ENCODE measurements at places on chromosomes 6 and 20. TPM values are rescaled to one million over a fixed set of nuclear protein-coding genes. Genes with fewer than 3 reads are reported as not detected.

SMPDL3A gene
- total RNA-seq = 21.7 TPM

TUBE1 gene
- 26.3 TPM for total RNA-seq

MCCD1 gene
- total RNA-seq = not detected

SGK2 gene
- total RNA-seq = 6.6 TPM

ZNF165 gene
- total RNA-seq = 11.0 TPM

GRCh38 chr6:10555625-10556309 lies 34.6 kb downstream of the GCNT2 start:
- no peak for DNase-seq

DNA sequence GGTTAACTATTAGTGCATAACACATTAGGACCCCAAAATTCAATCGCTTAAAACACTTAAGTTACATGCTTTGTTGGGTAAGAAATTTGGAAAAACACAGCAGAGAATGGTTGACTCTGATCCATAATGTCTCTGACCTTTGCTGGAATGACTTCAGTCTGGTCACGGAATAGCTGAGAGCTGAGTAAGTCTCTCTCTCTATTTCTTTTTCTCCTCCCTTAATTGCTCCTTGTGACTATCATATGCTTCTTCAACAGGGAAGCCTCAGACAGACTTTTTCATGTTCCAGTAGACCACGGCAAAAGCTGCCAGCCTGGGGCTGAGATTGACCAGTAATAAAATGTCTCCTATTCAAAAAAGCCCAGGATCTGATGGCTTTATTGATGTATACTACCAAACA lies 4.8 kb downstream of the OR12D1 start:
- no peak for DNase-seq

GRCh38 chr6:17015551-17016381 lies 86.1 kb upstream of the STMND1 start:
- no peak for DNase-seq

GRCh38 chr6:113122060-113122459 lies 735.1 kb upstream of the MARCKS start:
- DNase-seq = peak; percentile 38

Data from Caco-2 (cell line).